ENCODE measurements at places on chromosomes 3 and 15.

DNA sequence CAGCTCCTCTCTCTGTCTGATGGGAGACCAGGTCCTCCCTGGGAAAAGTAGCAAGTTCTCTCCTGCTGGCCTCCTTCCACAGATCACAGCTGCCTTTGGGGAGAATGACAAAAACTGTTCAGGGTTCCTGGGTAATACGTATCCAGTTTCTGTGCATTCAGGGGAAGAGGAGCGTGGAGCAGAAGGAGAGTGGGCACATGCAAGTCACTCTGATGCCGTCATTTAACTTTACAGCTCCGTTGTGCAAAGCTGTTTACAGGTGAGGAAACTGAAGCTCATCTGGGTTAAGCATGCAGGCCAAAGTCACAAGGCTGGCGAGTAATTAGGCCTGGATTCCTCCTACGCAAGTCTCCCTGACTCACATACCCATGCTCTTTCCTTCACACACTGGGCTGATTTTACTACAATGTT, 7.5 kb upstream of the TM4SF1 start:
- no peak for DNase-seq

DNA sequence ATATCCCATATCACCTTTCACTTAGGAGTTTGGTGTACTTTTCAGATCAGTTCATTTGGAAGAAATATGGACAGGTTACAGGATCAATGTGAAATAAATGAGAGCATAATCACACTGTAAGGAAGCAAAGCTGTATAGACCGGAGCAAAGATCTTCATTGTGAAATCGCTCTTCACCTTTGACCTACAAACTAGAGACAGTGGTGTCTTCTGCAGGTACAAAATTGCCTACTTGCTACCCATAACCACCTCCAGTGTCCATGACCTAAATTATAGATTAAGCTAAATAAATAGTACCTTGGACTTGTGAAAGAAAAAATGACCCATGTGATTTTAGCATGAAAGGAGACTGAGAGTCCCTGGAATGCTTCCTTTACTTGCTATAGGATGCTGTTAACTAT, 379.5 kb upstream of the SUCLG2 start:
- no peak for DNase-seq

DNA sequence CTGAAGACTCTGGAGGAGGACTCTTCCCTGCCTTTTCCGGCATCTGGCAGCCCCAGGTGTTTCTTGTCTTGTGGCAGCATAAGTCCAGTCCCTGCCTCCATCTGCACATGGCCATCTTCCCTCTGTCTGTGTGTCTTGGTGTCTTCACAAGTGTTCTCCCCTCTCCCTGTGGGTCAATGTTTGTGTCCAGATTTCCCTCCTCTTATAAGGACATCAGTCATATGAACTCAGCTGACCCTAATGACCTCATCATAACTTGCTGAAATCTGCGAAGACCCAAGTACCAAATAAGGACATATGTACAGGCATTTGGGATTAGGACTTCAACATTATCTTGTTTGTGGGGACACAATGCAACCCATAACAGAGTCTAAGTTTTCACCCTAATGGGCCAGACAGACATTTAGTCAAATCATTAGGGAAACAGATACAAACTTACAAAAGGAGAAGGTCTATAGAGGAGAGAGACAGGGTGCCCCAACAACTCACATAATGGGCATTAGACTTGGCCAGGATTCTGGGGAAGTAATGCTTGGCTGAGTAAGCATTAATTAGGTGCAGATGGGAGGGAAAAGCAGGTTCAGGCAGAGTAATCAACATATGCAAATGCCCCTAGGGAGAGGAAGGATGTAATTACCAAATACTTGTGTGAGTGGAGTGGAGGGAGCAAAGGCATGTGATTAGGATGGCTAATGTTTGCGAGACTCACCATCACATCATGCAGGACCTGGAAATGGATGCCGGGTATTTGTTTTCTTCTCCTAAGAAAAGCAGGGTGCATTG, 372.8 kb upstream of the TBL1XR1 start:
- no peak for DNase-seq

GRCh38 chr15:38954090-38954489, 389.5 kb upstream of the RASGRP1 start:
- no peak for DNase-seq

DNA sequence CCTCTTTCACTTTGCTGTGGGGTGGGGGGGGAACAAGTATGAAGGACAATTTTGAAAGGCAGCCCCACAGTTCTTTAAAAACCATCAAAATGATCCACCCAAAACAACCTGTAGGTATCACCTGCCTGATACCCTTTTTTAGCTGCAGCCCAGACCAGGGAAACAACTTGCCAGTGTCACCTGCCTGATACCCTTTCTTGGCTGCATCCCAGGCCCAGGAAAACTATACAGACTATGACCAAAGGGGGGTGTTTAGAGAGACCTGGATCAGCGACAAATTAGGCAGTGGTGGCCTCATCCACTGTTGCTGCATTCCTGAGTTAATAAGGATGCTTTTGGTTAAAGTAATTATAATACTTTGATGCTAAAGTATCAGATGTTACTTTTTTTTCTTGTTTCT, 122.0 kb downstream of the VPS13C start:
- no peak for DNase-seq

DNA sequence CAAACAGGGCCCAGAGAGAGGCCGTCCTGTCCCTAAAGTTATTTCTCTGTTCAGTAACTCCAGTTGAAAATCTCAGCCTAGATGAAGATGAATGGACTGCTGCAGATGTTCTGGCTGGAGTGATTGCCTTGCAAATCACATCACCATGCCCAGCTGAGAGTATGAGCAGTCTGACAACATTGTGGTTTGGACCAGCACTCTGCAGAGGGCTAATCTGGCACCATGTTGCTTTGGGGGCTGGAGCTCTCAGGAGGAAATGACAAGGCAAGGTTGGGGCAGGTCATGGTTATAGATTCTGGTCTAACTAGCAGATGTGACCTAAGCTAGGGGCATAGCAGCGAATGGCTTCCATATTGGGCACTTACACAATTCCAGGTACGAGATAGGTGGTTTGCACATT, 314.2 kb downstream of the CLSTN2 start:
- no peak for DNase-seq

- DNase-seq = no peak
Observed at GRCh38 chr15:96330064-96330449, 443 bp upstream of the NR2F2 start.

DNA sequence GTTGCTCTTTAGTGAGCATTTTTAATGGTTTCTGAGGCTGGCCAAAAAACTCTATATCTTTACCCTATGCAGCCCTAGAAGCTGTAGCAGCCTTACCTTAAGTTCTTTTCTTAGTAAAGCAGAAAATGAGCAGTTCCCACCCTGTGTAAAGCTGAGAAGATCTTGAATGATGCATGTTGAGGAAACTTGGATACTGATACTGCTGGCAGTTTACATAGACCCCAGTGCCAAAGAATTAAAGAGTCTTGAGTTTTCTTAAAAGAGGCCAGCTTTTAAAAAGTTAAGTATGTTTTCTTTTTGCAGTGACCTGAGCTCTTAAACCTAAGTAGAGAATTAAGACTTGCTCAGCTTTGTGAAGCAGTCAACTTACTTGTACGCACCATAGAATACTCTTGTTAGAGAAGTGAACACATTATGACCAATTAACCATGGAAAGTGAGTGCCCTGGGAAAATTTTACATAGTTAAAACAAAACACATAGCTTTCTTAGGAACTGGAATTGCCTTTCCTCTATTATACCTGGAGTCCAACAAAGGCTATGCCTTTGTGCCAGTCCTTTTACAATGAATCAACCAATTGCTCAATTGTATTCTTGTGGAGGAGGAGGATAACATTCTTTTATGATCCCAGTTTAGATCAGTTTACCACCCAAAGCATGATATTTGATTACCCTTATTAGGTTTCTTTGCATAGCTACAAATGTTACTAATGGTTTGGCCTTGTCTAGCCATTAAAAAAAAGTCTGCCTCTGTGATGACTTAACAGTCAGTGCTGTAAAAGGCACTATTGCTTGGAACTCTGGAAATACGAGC, 28.4 kb downstream of the PLS1 start:
- no peak for DNase-seq

DNA sequence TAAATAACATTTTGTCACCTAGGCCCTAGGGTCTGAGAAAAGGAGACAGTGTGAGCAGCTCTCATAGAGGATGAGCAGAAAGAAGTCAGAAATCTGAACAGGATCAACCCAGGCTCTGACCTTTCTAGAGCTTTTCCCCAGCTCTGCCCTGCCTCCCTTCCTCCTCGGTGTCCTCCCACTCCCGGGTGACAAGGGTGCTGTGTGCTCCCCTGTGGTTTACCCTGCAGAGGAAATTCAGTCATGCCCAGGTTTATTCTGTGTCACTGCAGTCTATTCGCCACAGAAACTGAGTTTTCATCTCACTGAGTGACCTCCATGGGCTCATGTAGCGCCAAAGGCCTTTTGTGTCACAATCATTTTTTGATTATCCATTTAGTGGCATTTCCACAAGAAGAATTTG, 76.6 kb downstream of the IL12A start:
- DNase-seq = no peak

DNA sequence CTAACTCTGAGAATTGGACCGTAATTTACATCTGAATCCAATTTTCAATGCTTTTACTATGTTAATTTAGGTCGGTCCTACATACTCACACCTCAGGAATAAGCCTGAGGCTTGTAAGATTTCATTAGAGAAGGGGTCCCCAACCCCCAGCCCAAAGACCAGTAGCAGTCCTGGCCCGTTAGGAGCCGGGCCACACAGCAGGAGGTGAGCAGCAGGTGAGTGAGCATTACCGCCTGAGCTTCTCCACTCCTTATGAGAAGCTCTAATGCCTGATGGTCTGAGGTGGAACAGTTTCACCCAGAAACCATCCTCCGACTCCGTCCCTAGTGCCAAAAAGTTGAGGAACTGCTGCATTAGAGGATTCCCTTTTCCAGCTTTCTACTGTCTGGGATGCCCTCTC, 757.3 kb downstream of the SI start:
- DNase-seq = no peak

DNA sequence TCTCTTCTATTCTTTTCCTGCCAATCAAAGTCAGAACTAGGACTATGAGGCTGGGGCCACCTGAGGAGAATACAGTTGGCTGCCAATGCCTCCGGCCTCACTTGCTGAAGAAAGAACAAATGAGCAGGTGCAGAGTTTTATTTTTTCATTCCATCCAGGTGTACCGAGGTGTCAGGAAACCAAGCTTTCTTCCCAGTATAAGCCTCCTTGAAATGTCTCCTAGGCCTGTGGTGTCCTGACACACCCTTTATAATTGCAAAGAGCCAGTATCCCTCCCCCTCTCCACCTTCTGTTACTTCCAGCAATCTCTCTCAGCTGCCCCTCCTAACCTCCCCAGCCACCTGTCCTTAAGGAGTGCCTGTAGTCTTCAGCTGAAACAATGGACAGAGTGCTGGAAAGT, 127.9 kb downstream of the SLC9A9 start:
- DNase-seq = no peak

DNA sequence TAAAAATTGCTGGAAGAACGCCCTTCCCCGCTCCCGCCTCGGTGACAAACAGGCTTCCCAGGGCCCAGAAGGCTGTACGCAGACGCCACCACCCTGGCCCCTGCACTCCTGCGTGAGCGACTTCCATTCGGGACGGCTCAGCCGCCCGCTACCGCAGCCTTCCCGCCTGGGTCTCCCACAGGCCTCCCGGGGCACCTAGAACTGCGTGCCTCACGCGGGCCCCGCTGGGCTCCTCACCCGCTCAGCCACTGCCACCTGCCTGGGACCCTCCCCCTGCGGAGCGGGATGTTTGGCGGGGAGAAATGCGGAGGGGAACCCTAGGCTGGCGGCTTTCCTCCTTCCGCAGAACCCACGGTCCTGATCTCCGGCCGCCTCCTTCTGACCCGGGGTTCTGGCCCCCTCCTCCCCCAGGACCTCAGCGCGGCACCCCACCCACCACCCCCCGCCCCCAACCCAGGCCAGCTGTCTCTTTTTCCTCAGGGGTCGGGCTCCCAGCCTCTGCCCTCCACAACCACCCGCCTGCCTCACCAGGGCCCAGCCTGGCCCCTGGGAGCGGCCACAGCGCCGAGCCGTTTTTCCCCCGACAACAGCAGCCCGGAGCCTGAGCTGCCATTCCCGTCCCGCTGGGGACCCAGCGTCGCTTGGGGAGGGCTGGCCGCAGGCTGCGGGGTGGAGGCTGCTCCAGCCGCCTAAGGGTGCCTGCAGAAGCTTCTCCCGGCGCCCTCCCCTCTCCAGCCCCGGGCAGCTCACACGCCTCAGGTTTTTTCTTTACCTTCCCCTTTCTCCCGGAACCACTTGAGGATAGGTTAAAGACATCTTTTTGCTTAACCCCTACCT, 27.6 kb upstream of the RAB7A start:
- DNase-seq = peak; percentile 13

DNA sequence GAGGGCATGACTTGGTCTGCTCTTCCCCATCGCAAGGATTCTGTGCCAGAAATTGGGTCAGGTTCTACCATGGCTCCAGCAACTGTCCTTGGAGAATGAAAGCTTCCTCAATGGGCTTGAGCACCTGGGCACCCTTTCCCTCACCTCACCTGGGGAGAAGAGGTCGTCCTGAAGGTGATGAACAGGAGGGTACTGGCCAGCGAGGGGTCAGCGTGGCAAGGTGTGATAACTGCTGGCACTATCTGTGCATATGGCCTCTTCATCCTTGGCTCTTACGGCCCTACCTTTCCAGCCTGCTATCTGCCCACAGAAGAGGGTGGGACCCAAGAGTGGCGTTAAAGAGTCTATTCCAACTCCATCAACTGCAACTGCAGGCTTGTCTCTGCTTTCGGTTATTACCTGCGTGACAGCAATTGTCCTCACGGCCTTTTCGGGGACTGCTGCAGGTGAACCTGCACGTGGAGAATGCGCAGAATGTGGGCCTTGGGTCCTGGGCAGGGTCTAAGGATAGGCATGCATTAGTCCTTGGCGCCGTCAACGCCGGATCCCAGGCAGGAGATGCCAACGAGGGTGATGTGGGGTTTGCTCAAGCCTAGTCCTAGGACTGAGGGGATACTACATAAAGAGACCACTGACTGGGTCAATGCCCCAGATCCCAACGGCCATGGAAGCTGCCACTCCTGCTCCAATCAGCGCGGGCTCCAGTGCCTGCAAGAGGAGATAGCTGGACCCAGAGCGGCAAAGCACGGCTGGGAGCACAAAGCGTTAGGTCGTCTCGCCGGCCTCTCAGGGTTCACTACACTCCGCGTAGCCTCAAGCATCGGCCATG, 625 bp upstream of the RBM15B start:
- DNase-seq = no peak

All from T-helper 9 cell (primary cell).